ENCODE measurements at places on chromosomes 2 and 18. TPM values are rescaled to one million over a fixed set of nuclear protein-coding genes. Genes with fewer than 3 reads are reported as not detected.

DNA sequence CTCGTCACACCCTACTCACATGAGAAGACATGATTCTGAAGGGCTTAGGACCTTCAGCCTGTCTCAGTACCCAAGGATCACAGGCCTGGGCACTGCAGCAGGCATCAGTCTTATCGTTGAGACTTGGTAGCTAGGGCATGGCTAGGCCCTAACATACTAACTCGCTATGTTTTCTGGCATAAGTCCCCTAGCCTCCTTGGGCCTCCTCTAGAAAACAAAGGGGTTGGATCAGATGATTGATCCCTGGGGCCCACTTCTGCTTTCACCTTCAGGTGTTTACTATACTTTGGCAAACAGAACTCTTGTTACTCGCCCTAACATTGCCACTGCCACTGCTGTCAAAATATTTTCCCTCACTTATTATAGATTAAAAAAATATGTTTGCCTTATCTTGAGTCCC, 44.2 kb downstream of the VSNL1 start:
- no peak for DNase-seq
- no peaks in the 10 kb centered on the region for H3K4me1 ChIP-seq
- H3K27me3 ChIP-seq, result no peaks in the 10 kb centered on the region

DNA sequence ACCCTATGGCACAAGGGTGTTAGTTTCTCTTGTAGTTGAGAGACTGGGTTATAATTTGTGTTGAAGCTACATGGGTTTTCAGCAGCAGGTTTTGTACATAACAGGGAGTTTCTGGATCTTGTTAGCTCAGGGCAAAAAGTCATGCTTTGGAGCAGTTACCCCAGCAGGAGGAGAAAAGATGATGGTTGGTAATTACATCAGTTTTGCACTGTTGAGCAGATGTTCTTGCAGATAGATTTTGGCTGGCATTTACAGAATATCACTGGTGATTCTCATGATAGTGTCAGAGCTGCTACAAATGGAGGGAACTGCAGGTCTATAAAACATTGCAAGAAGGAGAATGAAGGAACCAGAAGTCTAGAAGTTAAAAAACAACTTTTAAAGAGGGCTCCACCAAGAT, 215.2 kb upstream of the ATP5MC3 start:
- H3K27me3 ChIP-seq, result 0 out of 2 replicates have a peak, but pooled peaks cover 2% of the 10 kb centered on the region
- no peak overlapping the region for H3K27ac ChIP-seq
- H3K36me3 ChIP-seq, result no peaks in the 10 kb centered on the region
- no peak overlapping the region for H3K4me3 ChIP-seq
- no peak for DNase-seq
- H3K4me1 ChIP-seq, result no peaks in the 10 kb centered on the region

DNA sequence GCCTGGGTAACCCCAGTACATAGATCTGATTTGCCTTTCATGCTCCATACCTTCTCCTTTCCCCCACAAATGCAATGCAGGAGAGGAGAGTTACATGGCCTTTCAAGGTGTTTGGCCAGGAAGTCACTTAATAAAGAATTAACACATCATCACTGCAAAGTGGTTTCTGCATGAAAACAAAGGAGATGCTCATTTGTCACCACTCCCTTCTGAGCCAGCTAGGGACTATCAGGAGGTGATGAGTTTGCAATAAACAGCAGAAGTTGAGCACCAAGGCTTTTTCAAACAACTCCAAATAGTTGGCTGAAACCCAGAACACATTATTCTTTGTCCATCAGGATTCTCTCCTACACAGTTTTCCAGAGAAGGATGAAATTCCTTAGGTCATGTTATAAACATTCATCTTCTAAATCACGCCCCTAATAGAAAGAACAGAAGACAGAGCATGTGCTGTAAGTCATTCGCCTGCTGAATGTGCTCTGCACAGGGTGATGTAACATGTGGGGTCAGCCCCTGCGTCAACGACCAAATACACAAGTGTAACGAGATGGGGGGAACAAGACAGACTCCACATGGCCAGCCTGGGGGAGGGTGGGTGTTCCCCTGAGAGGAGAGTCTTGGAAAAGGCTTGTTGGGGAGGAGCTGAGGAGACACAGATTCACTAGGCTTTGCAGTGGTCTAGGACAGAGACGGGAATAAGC, 87.3 kb upstream of the RMDN2 start:
- DNase-seq, result no peak
- H3K4me1 ChIP-seq, result no peaks in the 10 kb centered on the region
- H3K27ac ChIP-seq, result no peak overlapping the region
- H3K27me3 ChIP-seq, result no peaks in the 10 kb centered on the region
- no peak overlapping the region for H3K4me3 ChIP-seq

GRCh38 chr2:65788556-65788955, 356.2 kb upstream of the SPRED2 start:
- H3K4me1 ChIP-seq, result no peaks in the 10 kb centered on the region
- no peaks in the 10 kb centered on the region for H3K36me3 ChIP-seq
- no peak for DNase-seq
- H3K27me3 ChIP-seq, result no peaks in the 10 kb centered on the region

- H3K36me3 ChIP-seq, result peaks cover 6% of the 10 kb centered on the region
- peak overlapping the region; percentile 98 for H3K4me3 ChIP-seq
- peaks cover 41% of the 10 kb centered on the region for H3K4me1 ChIP-seq
- DNase-seq, result no peak
- H3K27me3 ChIP-seq, result no peaks in the 10 kb centered on the region
- no peak overlapping the region for H3K27ac ChIP-seq
Measured at GRCh38 chr2:28754321-28754720, 2.7 kb downstream of the PPP1CB start.

DNA sequence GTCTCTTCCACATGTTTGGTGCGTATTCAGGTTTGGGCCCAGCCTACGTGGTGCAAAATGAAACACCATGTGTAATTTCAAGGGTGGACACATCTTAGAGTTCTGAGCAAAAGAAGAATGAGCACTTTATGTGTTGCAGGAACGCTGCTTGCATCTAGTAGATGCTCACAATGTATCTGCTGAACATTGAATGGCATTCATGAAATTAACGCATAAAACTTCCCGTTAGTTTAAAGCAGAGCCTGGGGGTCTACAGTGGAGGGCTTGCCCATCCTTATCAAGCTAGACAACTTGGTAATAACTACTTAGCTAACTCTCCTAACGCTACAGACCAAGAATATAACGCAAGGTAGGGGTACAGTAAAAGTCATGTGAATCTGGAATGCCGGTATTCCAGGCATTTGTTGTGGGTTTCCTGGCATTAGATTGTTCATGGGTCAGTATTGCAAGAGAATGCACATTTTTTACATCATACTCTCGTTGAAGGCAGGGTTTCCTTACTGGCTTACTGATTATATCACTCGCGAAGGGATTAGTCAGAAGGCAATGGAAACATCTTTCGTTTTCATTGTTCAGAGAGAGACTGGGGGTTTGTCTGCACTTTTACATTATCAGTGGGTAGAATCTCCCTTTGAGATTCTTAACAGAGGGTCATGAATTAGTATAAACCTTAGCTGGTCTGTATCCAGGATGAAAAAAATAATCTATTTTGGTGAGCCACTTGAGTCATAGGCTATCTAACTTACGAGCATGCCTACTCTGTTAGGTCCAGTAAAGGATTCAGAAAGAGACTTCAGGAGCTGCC, 229.5 kb upstream of the EPAS1 start:
- H3K4me3 ChIP-seq, result no peak overlapping the region
- H3K4me1 ChIP-seq, result peaks cover 10% of the 10 kb centered on the region
- no peak overlapping the region for H3K27ac ChIP-seq
- peak; percentile 33 for DNase-seq
- H3K36me3 ChIP-seq, result no peaks in the 10 kb centered on the region

DNA sequence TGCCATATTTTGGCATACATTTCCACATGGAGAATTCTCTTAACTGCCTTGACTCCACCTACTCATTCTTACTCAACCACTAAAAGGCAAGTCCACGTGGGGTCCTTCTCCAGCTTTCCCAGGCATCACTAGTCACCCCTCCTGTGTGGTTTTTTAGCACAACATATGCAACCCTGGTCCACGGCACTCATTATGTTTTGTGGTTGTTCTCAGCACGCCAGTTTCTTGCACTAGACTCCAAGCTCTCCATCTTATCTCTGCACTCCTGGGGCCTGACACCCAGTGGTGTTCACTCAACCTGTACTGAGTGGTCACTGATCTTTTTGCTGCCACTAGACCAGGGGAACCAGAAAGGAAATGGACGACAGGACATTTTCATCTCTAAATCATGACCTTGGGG, 18.0 kb downstream of the MARCHF4 start:
- DNase-seq, result no peak
- H3K27ac ChIP-seq, result no peak overlapping the region
- H3K27me3 ChIP-seq, result no peaks in the 10 kb centered on the region

DNA sequence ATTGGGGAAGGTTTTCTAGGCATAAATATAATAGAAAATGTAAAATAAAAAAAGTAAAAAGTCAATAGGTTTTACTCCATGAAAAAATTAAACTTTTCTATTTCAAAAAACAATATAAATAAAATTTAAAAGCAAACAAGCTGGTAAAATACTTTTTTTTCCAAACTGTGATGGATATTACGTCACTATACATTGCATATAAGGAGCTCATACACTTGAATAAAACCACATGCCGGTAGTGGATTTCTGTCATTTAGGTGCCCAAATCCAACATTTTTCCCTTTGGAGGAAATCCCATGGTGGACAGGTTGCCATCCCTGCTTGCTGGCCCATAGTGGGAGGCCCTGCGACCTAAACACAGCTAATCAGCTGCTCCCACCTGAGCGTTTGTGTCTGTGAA, 289.4 kb upstream of the HNRNPA3 start:
- DNase-seq, result no peak
- no peaks in the 10 kb centered on the region for H3K27me3 ChIP-seq
- H3K4me1 ChIP-seq, result no peaks in the 10 kb centered on the region
- no peak overlapping the region for H3K4me3 ChIP-seq
- no peaks in the 10 kb centered on the region for H3K36me3 ChIP-seq

DNA sequence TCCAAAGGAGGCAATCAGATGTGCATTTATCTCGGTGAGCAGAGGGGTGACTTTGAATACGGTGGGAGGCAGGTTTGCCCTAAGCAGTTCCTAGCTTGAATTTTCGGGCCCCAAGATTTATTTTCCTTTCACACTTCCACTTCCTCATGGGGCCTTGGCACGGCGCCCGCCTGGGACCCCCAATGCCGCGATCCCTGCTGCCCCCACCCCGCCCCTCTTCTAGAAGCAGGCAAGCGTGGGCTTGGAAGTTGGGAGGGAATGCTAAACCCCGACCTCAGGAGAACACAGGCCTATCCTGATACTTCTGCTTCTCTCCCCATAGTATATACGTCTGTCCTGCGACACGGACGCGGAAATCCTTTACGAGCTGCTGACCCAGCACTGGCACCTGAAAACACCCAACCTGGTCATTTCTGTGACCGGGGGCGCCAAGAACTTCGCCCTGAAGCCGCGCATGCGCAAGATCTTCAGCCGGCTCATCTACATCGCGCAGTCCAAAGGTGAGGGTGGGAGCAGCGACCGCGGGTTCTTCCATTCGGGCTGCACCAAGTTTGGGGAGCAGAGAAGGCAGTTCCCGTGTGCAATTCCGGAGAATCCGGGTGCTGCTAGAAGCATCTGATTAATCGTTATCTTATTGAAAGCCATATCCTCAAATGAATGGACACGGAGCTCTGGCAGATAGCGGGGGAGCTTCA, 21.6 kb downstream of the TRPM8 start:
- peak overlapping the region; percentile 45 for H3K27ac ChIP-seq
- no peaks in the 10 kb centered on the region for H3K27me3 ChIP-seq
- no peaks in the 10 kb centered on the region for H3K36me3 ChIP-seq

GRCh38 chr2:138515092-138515491, 13.5 kb downstream of the SPOPL start:
- no peak overlapping the region for H3K27ac ChIP-seq
- H3K27me3 ChIP-seq, result no peaks in the 10 kb centered on the region
- H3K4me3 ChIP-seq, result no peak overlapping the region
- H3K4me1 ChIP-seq, result peaks cover 10% of the 10 kb centered on the region
- no peaks in the 10 kb centered on the region for H3K36me3 ChIP-seq
- DNase-seq, result no peak

DNA sequence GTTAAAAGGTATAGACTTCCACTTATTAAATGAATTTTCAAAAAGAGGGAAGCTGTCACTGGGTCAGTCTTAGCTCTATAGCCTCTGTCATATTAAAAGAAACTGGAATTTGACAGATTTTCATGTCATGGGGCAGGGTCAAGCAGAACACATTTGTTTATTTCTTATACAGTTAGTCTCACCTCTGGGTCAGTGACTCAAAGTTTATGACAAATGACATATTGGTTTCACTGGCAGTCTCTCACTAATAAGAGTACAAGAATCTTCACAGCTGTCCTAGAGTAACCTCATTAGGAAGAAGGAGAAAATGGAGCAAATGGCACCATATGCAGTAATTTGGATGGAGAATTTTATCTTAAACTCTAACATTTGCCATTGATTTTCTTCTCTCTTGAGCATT, 63.2 kb downstream of the MBD2 start:
- no peak overlapping the region for H3K27ac ChIP-seq
- DNase-seq, result no peak
- H3K27me3 ChIP-seq, result no peaks in the 10 kb centered on the region

DNA sequence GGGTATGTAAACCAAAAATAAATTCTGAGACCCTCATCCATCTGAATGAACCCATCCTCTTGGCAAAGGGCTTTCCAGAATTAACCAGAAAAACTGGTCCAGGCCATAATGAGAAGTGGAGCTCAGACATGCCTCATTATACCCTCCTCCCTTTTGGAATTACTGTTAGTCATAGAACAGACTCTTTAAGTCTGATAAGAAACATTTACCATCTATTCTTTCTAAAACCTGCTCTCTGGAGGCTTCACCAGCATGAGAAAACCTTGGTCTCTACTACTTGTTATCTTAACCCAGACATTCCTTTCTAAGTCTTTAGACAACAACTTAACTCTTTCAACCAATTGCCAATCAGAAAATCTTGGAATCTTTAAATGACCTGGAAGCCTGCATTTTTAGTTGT, 82.8 kb downstream of the QPCT start:
- no peak overlapping the region for H3K27ac ChIP-seq
- no peaks in the 10 kb centered on the region for H3K36me3 ChIP-seq
- DNase-seq, result no peak
- no peaks in the 10 kb centered on the region for H3K4me1 ChIP-seq

DNA sequence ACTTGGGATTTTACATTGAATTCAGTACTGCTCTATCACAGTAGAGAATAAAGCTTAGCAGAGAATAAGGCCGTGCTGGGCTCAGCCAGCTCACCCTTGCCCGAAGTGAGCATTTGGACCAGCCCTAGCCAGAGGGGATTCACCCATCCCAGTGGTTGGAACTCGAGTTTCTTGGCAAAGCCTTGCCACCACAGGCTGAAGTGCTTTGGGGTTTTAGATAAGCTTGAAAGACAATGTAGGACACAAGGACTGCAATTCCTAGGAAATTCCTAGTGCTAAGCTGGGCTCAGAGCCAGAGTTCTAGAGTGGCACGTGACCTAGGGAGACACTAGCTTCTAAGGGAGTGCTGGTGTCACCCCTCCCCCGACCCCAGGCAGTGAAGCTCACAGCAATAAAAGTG, 28.0 kb downstream of the SERPINB11 start:
- H3K4me3 ChIP-seq, result no peak overlapping the region
- no peak for DNase-seq
- H3K27ac ChIP-seq, result no peak overlapping the region

PAX3 gene
- total RNA-seq, result not detected

HOXD13 gene
- not detected for total RNA-seq

COL4A4 gene
- total RNA-seq, result 0.13 TPM

AQP12A gene
- total RNA-seq, result not detected

SCYGR4 gene
- total RNA-seq, result not detected

MPHOSPH10 gene
- total RNA-seq, result 34.1 TPM

FAM110C gene
- total RNA-seq, result 0.13 TPM

SERPINB13 gene
- total RNA-seq, result not detected
